Esophagus squamous epithelium (tissue), 5 donors: ENCODE measurements at places on chromosomes 5 and 9.

DNA sequence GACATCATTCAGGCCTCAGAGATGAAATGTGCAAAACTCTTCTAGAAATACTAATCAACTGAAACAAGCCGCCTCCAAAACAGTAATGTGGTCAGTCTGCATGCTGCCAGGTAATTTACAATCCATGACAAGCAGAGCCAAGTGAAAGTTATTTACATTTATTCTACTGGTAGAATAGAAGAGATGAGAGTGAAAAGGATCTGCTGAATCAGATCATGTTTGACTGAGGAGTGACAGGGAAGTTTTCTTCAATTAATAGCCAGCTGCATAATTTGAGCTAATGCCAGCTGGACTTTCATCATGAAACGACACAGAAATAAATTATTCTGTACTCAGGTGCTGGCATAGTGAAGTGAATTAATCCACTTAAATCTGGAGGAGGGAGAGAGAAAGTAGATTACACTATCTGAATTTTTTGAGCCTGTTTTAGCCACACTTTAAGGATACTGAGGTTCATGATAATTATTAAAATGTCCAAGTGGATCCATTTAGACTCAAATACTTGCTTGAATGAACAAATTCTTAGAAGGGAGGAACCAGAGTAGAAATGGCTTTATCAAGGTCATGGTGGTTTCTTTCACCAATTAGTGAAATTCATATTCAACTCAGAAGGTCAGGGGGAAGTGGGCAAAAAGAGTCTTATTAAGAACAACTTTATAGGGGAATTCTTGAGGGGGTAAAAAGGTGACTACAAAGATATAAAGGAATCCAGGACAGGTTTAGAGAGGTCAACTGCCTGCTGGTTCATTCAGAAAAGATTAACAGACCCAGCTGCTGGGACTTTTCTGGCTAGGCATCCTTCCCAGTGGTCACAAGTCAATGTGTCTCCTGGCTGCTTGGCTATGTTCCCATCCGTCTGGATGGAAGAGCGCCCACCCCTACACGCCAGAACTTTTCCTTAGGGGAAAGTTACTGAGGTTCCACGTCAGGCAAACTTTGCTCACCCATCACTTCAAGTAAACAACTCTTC, 350.4 kb downstream of the PDE4D start:
- DNase-seq: no peak

DNA sequence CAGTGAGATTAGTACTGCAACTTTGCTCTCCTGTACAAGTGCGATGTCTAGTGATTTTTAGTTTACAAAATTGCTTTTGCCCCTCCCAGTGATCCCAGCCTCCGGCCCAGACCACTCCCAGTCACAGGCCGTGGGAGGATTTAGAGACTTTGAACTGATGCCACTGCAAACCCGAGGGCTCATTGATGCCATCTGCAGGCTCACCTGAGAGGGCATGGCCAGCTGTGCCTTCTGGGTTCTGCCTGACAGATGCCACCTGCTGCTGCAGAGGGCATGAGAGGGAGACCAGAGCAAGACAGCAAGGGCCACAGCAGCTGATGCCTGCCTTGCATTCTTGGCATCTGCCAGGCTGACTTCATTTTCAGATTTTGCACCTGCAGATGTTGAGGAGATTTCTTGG, 593.8 kb downstream of the CDK5RAP2 start:
- no peak for DNase-seq

DNA sequence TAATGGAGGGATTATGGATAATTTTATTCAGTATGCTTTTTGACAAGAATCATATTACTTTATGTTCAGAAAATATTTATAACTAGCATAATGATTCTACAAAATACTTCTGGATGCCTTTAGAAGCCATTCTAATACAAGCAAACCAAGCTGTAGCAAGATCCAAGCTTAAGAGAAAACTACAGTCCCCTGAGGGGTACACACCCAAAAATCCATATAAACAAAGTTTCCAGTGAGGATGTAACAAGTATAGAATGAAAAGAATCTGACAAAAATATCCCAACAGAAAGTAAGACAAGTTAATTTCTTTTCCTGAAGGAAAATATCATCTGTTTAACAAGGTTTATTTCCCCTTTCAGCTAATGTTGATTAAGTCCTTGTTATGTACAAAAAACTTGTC, 53.9 kb downstream of the MLLT3 start:
- DNase-seq: no peak

GRCh38 chr9:88691811-88692210, 156.8 kb downstream of the NXNL2 start:
- no peak for DNase-seq

DNA sequence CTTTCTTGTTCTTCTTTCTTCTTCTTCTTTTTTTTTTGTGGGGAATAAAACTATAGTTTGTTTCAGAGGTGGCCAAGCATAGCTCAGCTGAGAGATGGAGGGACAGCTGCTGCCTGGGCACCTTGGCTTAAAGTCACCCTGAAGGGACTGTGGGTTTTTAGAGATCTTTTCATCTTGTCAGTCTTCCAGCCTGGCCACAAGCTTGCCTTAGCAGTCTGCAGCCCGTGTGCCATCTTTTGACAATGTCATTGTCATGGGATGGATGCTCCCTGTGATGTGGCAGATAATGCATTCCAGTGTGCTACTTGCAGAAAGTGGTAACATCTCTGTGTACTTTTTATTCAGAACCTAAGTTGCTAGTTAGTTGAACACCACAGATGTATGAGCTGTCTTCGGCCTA, 280.8 kb downstream of the FANCC start:
- no peak for DNase-seq

GRCh38 chr5:112646139-112646936, 91.3 kb upstream of the APC start:
- DNase-seq: no peak

- DNase-seq: no peak
These were observed 65.9 kb downstream of the RGS3 start for GRCh38 chr9:113529336-113530009.

DNA sequence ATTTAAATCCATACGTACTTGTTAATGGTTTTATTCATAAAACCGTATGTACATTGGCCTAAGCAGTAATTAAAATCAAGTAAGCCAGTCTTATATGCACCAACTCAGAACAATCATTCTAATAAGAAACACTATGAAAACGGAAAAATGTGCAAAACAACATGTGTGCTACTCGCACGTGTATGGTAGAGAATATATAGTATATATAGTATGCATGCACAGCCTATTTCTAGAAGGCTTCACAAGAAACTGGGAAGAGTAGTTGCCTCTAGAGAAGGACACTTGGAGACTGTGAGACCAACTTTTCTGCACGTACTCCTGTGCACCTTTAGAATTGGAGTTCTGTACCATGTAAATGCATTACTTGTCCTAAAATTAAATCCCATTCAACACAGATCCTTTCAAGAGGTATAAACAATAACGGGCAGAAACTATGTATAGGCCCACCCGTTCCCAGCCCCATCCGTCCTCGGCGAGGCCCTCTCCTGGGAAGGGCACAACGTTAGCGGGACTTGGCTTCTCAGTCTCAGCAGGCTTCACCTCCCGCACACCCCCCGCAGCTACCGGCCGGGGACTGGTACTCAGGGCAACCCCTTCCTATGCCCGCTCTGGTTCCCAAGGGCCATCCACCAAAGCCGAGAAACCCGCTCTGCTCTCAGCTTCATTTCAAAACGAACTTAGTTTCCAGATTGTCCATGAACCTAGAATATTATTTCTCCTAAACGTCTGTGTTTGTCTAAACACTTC, 2.0 kb downstream of the CDC14B start:
- no peak for DNase-seq
